Nasal cavity respiratory epithelium epithelial cell of viscerocranial mucosa (primary cell): ENCODE measurements at places on chromosomes 2 and 18. TPM values are rescaled to one million over a fixed set of nuclear protein-coding genes. Genes with fewer than 3 reads are reported as not detected.

The BCL2 gene
- 1.4 and 1.8 TPM in 2 replicates for total RNA-seq

The UNC80 gene
- under 0.01 and 0.21 TPM in 2 replicates for total RNA-seq

The LIMS1 gene
- total RNA-seq = 57.4 and 106 TPM in 2 replicates

The RSAD2 gene
- 1.1 and 4.4 TPM in 2 replicates for total RNA-seq

The FAM237A gene
- not detected in 2 replicates for total RNA-seq
